ENCODE measurements at places on chromosomes 1 and 21.

GRCh38 chr1:179817789-179818188 is 59.8 kb downstream of the TOR1AIP2 start:
- no peak for DNase-seq

GRCh38 chr21:37424396-37424795 is 57.8 kb downstream of the DYRK1A start:
- no peak for DNase-seq

- DNase-seq = no peak
These were observed 5.8 kb upstream of the LAMC2 start for GRCh38 chr1:183180218-183180617.

DNA sequence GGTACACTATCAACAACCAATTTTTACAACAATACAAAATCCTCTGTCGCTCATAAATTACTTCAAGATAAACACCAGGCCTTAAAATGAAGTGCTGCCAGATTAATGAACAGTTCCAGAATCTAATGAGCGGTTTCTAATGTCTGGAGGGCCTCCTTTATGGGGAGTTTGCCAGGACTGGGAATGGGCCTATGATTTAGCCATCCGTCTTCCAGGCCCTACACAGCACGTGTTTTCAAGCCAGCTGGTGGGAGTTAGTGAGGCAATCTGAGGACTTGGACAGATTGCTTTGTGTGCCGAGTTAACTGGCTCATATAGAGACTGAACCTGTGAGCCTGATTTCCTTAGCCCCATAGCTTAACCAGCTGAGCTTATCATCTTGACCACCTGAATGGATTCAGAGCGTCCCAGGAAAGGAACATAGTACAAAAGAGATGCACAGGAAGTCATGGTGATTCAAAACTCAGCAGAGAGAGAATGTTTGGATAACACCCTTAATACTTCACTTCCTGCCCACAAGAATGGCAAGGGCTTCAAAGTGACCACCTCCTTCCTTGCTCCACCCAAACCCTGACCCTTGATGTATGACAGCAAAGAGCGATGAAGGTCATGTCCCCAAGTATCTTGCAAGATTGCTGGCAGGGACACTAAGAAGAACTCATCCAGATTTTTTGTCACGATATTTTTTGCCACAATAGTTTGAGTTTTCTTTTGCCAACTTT is 143.5 kb downstream of the SLC30A10 start:
- DNase-seq = no peak

GRCh38 chr1:10830961-10831668 is 34.7 kb upstream of the CASZ1 start:
- DNase-seq = no peak

GRCh38 chr1:78913950-78914349 is 92.6 kb downstream of the ADGRL4 start:
- DNase-seq = no peak

DNA sequence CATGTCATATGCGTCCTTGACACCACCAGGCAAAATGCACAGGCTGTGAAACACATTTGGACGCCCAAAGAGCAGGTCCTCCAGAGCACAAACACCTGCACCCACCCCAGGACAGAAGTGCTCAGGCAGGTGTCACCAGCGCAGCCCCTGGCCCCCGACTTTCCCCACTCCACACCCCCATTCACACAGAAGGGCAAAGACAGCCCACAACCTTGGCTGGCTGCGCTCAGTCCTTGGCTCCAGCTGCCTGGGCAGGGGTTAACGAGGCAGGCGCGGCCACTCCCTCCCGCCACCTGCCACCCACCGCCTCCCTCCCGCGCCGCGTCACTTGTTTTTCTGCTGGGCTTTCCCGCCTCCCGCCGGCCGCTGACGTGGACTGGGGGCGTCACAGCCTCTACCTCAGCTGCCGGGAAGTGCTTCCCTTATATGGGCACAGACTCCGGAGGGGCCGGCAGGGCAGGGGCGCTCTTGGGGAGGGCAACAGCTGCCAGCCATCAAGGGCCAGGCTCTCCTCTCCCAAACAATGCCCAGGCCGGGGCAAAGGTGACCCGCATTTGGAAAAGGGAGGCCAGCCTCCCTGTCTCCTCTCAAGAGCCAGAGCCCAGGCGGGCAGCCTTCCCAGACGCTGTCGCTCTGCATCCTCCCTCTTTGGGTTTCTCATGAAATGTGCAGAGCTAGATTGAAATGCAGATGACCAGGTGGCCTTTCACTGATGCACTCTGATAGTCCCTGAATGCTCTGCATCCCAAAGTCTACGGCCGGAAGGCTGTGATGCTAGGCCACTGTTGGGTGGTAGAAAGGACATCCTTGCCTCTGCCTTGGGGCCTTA is 14.8 kb upstream of the BTG2 start:
- peak; percentile 97 for DNase-seq

Data from lower lobe of right lung (tissue), 2 donors.